ENCODE measurements at places on chromosomes 7 and 10.

DNA sequence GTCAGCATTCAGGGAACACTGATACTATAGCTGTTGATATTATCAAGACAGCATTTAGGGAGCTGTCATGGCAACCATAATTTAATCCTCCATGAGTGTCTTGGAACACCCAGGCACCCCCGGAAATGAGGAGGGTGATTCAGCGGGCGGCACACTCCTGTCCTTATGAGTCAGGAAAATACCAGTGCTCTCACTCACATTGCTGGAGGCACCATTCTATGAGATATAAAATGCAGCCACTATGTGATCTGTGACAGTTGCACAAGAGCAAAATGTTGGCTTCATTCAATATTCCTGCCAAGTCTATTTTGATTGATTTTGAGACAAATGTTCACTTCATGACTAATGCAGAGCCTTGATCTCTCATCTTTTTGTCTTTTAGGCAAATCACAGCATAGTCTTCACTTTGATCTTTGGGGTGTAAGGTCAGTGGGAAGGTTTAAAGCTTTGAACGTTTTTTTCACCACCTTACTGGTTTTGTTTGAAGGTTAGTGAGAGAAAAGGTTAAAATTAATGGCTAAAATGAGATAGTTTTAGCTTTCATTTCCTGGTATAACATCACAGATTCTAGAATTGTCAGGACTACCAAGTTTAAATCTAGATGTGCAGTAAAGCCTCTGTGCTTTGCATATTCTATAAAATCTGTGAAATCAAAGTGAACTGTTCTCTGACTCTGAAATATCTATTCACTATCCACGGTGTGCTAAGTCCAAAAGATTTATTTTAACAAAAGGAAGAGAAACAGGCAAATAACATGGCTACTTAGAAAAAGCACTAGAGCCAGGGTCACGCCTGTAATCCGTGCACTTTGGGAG is 12.4 kb upstream of the ARHGAP12 start:
- DNase-seq, result peak; percentile 95

- no peak for DNase-seq
Observed at GRCh38 chr7:74561898-74562613, 95.5 kb upstream of the GTF2I start.

DNA sequence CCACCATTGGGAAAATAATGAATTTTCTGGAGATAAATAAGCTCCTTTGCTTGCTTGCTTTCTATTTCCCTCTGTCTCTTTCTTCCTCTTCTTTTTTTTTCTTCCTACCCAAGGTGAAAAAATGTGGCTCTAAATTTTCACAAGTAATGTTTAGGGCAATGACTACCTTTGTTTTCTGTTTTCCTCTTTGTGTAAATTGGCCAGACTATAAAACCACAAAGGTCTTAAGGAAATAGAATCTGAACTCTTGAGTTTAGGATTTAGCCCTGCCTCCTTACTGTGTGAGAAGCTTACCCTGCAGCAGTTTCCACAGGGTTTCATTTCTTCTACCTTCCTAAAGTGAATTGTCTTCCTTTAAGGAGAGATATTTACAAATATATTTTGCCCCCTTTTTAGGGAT is 330.4 kb downstream of the ARL4A start:
- no peak for DNase-seq

GRCh38 chr7:106604303-106604924 is 56.5 kb downstream of the CCDC71L start:
- no peak for DNase-seq

GRCh38 chr10:15433850-15434537 is 62.9 kb upstream of the FAM171A1 start:
- DNase-seq, result peak; percentile 70

DNA sequence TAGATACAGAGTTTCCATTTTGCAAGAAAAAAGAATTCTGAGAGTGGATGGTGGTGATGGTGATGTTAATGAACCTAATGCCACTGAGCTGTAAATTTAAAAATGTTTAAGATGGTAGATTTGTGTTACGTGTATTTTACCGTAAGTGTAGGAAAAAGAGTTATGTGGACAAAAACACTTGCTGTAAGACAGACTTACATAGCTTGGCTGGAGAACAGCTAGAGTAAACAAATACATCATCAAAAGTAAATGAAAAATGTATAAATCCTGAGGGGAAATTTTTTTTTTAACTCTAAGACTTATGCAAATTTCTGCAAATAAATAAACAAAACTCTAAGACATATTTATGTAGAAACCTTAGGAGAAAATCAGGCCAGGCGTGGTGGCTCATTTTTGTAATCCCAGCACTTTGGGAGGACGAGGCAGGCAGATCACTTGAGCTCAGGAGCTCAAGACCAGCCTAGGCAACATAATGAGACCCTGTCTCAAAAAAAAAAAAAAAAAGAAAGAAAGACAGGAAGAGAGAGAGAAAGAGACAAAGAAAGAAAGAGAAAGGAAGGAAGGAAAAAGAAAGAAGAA is 66.2 kb upstream of the CDK13 start:
- no peak for DNase-seq

DNA sequence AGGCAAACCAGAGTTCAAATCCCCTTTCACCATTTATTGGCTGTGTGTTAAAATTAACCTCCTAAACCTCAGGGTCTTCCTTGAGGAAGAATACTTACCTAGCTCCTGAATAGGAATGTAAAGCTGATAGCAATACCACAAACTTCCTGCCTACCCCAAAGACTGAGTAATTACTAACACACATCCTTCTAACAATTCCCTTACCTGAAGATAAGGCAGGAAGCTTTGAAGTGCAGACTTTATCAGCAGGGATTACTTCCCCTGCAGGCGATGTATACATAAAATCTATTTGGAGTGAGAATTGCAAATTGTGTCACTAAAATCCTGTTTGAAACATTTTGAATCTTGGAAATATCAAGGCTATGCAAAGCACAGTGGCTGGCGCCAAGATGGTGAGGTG is 21.2 kb downstream of the EVX1 start:
- no peak for DNase-seq

- DNase-seq, result no peak
Observed at GRCh38 chr7:83365746-83366145, 203.1 kb upstream of the PCLO start.

DNA sequence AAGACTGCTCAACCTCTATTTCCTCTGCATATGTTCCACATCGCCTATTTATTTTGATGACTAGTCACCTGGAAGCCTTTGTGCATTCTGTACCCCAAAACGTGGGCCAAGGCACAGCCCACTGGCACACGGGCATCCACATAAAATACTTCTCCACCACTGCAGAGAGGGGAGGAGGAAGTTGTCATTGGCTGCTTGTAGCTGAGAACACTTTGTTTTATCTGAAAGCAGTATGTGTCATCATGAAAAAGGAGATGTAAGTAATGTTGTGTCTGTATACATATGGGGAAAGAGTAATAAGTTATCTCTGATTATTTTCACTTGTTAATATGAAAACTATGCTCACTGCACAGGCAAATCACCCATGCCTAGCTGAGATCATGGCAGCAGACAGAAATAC is 48.2 kb upstream of the AMPH start:
- no peak for DNase-seq

DNA sequence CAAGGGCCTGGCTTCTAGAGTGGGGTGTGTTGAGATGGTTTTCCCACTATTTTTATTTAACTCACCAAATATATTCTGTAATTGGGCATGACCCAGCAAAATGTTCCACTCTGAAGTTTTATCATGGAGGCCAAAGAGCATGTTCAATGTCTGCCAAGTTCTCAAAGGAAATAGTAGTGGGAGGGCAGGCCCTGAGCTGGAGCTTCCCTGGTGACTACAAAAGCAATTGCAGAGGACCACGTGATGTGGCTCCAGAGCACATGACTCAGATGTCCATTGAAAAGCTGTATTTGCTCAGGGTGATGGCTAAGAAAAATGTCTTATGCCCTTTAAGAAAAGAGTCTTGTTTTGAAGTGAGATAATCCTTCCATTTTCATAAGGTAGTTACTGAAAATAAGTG is 1024.8 kb downstream of the LRMDA start:
- no peak for DNase-seq

- no peak for DNase-seq
Observed at GRCh38 chr7:104795086-104795485, 218.9 kb upstream of the KMT2E start.

DNA sequence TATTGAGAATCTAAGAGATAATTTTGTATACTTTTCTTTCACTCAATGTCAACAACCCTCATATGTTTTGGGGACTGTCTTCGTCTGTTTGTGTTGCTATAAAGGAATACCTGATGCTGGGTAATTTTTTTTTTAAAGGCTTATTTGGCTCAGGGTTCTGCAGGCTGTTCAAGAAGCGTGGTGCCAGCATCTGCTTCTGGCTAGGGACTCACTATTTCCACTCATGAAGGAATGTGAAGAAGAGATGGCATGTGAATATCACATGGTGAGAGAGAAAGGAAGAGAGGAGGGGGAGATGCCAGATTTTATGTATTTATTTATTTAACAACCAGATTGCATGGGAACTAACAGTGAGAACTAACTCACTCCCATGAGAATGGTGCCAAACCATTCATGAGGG is 827.4 kb upstream of the PHF14 start:
- DNase-seq, result no peak

GRCh38 chr7:117894037-117894436 is 20.8 kb upstream of the CTTNBP2 start:
- DNase-seq, result no peak

- no peak for DNase-seq
Observed at GRCh38 chr10:21495002-21495751, 30.3 kb downstream of the SKIDA1 start.

GRCh38 chr7:5795752-5796475 is 14.5 kb upstream of the RNF216 start:
- DNase-seq, result no peak

- no peak for DNase-seq
Observed at GRCh38 chr7:118346748-118347147, 122.2 kb downstream of the ANKRD7 start.

DNA sequence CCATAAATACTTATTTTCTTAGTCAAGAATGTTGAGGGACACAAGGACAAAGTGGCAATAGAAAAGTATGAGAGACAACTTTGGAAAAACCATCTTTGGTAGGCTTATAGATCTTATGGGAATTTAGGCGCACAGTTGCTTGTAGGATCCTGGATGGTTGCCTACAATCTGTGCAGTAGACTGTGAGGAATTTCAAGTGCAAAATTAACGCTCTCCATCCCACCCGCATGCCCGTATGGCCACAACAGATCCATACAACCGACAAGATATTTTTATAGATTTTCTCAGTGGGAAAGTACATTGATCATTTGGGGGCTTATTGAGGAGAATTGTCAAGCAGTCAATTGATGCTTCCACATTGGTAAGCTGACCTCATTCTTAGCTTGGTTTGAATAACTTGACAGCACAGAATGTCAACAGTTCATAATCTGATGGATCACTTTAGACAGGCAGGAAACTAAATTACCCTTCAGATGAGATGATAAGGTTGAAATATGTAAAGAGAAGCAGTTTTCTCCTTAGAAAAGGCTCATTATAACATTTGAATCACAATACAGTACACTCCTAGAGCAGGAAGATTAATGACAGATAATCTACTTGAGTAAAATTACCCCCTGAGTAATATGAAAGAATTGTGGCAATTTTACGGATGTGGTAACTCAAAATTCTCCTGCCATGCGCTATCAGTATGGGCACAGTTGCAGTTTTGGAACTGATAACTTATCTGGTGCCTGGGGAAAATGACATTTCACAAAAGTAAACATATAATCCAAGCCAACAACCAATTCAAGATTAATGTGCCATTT is 479.7 kb downstream of the KIF20B start:
- peak; percentile 53 for DNase-seq

- no peak for DNase-seq
Observed at GRCh38 chr7:27178366-27178765, 4.2 kb upstream of the HOXA10 start.

DNA sequence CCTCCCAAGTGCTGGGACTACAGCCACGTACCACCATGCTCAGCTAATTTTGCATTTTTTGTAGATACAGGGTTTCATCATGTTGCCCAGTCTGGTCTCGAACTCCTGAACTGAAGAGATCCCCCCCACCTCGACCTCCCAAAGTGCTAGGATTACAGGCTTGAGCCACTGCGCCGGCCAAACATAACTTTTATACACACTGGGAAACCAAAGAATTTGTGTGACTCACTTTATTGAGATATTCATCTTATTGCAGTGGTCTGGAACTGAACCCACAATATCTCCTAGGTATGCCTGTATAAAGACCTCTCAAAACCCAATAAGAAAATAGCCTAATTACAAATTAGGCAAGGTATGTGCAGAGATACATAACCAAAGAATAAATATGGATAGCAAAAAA is 182.6 kb upstream of the FEZF1 start:
- DNase-seq, result peak; percentile 45

GRCh38 chr7:47387506-47387905 is 194.4 kb downstream of the TNS3 start:
- no peak for DNase-seq

DNA sequence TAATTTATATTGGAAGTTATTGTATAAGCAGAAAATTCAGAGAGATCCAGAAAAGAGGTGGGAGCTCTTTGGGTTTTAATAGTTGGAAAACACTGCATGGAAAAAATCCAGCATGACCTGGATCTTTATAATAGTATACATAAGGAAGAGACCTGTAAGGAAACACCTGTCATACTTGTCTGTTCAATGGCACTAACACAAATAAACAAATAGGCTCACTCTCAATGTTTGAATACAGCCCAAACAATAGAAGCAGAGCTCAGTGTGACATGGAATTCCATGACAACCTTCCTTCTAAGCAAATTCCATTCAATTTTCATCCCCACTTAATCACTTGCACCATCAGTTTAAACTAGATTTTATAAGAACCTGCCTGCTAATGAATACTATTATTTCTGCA is 31.7 kb downstream of the CISD1 start:
- DNase-seq, result no peak

- DNase-seq, result peak; percentile 29
Observed at GRCh38 chr10:58217612-58218011, 50.1 kb downstream of the IPMK start.

DNA sequence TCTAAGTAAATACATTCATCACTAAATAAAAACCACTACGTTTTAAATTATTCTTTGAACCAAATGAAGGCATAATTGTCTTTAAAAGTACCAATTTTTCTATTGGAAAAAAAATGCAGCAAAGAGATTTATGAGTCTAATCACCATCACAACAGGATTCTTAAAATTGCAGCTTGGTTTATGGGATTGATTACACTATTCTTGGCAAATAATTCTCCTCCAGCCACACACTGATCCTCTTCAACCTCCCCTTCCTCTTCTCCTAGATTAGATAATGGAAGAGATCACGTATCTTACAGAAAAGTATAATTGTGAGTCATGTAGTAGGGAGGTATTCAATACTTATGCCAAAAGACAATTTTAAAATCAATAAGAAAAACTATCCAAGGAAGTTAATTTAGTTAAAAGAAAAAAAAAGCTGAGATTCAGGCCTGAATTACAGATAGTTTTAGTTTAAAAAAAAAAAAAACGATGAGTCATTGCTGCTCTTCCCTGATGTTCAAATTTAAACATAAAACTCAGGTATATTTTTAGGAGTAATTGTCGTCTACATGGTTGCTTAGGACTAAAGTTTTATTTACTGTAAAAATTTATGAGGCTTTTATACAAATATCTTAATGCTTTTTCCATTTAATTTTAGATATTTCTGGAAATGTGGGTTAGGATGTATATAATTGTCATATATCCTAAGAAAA is 133.7 kb upstream of the CDK1 start:
- no peak for DNase-seq
